Psoas muscle (tissue), 8 donors: ENCODE measurements at places on chromosomes 7 and 10.

GRCh38 chr7:75987026-75987804 is 7.2 kb downstream of the TMEM120A start:
- peak; percentile 49 for DNase-seq

GRCh38 chr10:117320050-117320665 is 55.1 kb downstream of the PDZD8 start:
- DNase-seq, result no peak

GRCh38 chr10:104041891-104042535 is 43.7 kb downstream of the COL17A1 start:
- DNase-seq, result no peak

GRCh38 chr10:8498881-8499280 is 444.4 kb downstream of the GATA3 start:
- no peak for DNase-seq

DNA sequence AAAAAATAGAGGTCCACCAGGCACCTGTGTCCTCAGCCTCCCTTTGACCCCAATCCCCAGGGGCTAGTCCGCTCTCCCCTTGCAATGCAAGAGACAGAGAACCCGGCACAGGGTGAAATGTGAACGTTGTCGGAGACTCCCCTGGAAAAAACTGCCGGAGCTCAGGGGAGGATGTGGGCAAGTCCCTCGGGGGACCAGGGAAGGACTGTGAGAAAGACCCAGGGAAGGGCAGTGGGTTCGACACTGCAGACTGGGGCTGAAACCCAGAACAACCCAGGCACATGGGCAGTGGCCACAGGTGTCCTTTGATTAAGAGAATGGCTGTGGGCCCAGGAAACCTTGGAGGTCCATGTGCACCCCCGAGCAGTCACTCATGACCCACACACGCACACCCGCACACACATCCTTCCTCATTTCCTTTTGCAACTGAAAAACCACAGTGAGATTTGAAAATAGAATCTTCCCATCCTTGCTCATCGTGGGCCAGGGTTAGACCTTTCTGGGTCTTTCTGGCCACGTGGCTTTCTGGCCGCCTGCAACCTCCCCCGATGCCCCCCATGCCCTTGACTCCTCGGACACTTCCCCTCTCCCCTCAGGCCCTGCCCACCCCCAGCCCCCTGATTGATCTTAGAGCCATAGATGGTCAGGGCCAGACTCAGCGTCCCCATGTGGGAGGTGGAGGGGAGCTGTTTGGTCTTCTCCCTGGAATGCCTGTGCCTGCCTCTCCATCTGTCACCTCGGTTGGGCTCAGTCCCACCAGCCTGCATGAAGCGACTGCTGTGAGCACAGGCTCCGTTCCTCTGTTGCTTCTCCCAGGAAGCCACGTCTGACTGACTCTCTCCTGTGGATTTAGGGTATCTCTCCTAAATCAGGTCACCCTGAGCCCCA is 7.9 kb downstream of the LAT2 start:
- no peak for DNase-seq

GRCh38 chr7:102988631-102989560 is 76.1 kb downstream of the LRRC17 start:
- no peak for DNase-seq

- no peak for DNase-seq
These were observed 89.7 kb upstream of the RET start for GRCh38 chr10:42987121-42987541.

GRCh38 chr10:88286030-88286429 is 297.1 kb downstream of the RNLS start:
- DNase-seq, result no peak

DNA sequence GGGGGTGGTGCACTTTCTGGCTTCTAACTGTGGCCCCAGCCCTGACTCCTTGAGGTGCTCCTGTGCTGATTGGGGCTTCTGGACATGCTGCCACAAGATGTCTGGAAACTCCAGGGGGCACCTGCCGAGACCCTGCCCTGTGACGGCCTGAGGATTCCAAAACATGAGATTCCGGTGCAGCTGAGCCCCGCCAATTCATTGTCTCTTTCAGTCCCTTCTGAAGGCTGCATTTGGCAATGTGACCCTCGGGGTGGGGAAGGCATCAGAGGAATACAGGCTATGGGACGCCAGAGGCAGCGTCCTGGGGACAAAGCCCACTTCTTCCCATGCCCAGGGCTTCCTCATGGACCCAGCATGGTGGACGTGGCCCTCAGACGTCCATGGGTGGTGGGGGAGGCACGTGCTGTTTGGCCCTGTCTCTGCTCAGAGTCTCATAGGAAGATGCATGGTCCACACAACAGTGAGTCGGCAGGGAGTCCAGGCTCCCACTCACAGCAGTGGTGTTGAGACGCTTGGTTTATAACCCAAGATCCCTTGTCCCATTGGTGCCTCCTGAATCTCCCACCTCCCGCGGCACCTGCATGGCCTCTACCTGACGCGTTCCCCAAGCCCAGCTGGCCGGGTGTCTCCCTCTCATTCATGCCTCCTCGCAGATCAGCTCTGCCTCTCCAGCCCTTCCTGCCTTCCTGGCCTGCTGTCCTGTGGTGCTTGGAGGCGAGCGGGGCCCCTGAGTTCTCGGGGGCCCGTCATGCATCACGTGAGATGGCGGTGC is 129.9 kb downstream of the WDR37 start:
- no peak for DNase-seq

GRCh38 chr10:109215291-109216075 is 707.8 kb downstream of the XPNPEP1 start:
- no peak for DNase-seq

- DNase-seq, result no peak
These were observed 21.2 kb upstream of the PRKCQ start for GRCh38 chr10:6601246-6601805.

- no peak for DNase-seq
These were observed 347.7 kb downstream of the GLRX3 start for GRCh38 chr10:130483691-130484467.

- DNase-seq, result no peak
These were observed 33.6 kb downstream of the WIPF3 start for GRCh38 chr7:29839921-29840320.

- DNase-seq, result no peak
These were observed 8.0 kb upstream of the FAM171A1 start for GRCh38 chr10:15379078-15379477.

GRCh38 chr7:79403451-79403850 is 50.0 kb downstream of the MAGI2 start:
- no peak for DNase-seq

GRCh38 chr10:103757531-103758293 is 97.7 kb downstream of the SH3PXD2A start:
- DNase-seq, result peak; percentile 75

DNA sequence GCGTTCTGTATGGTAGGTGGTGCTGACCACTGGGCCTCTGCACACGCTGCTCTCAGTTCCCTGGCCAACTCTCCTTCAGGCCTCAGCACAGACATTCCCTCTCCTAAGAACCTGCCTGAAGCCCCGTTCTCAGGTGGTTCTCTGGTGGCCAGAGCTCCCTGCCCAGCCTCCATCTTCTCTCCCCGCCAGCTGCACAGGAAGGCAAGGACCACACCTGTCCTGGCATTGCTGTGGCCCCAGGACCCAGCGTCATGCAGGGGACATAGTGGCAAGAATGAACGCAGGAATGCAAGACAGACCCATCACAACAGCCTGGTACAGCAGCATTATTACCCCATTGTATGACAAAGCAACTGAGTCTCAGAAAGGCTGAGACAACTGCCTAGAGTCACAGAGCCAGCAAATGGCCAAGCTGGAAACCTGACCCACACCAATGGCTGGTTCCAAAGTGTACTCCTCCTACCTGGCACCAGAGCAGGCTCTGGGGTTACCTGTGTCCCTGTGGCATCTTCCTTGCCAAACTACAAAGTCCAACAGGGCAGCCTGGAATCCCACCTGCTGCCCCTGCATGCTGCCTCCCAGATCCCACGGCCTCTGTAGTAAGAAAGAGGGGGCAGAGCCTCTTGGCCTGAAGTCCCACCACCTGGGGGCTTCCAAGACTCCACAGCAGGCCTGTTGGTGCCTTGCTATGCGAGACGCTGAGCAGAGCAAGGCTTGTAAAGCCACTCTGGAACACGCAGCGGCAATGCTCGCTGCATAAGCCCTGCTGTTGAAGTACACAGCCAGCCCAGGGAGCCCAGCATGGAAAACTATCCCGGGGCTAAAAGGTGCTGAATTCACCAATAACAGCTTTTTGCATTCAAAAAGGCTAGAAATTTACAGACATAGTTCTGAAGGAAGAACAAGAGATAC is 73.3 kb downstream of the CHST15 start:
- peak; percentile 18 for DNase-seq

DNA sequence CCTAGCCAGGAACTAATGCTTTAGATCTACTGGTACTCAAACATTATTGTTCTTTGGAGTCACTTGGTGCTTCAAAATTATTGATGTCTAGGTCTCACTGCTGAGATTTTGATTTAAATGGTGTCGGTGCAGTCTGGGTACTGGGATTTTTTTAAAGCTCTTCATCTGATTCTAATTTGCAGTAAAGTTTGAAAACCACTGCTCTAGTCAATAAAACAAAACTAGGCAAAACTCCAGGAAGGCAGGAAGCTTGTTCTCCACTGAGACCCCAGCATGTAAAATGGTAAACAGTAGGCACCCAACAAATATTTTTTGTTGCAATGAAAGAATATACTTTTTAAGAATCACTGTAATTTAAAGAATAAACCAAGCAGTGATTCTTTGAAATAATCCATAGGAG is 49.7 kb downstream of the ADD3 start:
- no peak for DNase-seq

GRCh38 chr10:27792216-27792615 is 46.6 kb upstream of the MKX start:
- no peak for DNase-seq

DNA sequence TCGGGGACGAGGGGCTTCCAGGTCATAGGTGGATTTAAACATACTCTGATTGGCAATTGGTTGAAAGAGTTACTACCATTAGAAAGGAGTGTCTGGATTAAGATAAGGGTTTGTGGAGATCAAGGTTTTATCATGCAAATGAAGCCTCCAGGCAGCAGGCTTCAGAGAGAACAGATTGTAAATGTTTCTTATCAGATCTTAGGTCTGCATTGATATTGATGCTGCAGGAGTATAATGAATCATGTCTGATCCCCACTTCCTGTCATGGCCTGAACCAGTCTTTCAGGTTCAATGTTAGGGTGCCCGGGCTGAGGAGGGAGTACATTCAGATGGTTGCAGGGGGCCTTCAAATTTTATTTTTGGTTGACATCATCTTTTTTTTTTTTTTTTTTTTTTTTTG is 51.4 kb downstream of the SH3PXD2A start:
- no peak for DNase-seq

DNA sequence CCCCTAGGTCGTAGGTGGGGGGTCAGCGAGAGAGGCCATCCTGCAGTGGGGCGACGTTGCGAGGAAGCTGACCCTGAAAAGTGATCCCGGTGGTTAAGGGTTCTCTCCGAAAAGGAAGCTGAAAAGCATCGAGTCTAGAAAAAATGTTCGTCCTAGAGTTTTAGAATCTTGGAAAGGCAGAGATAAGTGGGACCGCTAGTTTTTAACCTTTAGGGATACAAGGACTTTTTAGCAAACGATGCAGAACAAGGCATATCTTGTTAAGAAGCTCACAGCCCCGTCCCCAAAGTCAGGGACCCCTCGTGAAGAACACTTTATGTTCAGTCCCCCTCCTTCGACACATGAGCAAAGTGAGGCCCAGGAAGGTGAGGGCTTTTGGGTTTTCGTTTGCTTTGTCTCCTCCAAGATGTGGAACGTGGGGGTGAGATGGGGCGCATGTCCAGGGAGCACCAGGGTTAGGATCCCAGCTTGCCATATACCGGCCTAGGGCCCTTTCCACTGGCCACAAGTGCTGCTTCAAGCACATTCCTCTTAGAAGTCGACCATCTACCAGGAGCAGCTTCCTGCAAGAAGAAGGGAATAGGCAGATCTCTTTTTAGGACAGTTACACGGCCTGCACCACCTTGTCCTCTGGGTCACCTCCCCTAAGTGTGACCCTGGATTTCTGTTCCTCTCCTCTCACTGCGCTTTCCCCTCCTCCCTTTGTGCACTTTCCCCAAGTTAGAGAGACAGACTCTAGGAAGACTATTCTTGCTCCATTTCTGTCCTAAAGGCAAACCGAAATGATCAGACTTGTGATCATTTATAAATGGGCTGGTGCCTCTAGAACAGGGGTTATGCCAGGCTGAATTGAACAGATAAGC is 969 bp downstream of the SLC35G1 start:
- DNase-seq, result no peak

DNA sequence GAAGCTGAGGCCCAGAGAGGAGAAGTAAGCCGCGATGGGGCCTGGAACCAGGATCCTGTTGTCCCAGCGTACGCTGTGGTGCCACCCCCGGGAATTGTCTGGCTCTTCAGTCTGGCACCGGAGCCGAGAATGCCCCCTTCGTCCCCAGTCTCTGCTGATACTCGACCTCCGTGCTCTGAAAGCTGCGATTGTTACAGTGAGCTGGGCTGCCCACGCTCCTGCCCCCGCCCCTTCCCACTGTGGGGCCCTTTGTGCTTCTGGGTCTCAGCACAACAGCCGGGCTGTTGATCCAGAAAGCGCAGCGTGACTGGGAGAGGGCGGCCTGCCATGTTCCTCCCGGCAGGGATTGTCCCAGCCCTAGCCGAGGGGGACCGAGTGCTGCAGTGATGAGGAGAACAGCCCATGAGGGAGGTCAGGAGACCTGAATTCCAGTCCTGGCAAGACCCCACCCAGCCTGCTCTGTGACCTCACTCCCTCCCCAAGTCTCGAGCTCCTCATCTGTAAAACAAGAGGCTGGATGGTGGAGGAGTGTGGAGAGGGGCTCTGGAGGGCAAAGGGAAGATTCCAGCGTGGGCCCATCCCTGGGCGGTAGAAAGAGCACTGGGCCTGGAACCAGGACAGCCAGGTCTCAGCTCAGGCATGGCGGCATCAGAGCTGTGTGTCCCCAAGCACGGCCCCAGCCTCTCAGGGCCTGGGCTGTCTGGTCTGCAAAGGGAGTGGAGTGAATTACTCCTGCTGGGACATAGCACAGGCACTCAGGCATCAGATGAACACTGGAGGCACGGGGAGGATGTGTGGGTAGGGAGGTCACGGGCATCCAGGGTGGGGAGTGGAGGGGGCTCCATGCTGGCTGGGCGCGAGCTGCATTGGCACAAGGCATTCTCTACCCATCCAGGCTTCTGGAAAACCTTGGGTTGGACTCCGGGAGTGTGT is 43.6 kb downstream of the TSPAN15 start:
- DNase-seq, result no peak

- no peak for DNase-seq
These were observed 345.7 kb upstream of the AOAH start for GRCh38 chr7:37070031-37070430.

- no peak for DNase-seq
These were observed 198.6 kb upstream of the BMPER start for GRCh38 chr7:33706771-33707200.

DNA sequence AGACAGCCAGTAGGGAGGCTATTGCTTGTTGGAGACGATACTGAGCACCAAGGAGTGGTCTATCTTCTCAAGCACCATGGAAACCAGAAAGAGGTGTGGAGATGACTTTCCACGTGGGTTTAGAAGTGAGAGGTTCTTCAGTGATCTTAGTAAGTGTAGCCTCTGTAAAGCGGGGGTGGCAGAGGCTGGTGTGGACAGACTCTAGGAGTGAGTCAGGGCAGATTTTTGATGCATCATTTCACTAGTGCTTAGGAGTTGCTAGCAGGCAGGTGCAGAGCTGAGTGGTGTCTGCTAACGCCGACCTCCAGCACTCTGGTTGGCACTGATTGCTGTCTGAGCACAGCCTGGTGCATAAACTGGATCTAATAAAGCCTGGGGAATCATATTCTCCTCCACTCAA is 78.4 kb upstream of the ADO start:
- DNase-seq, result no peak
